ENCODE measurements at places on chromosomes 13 and 19.

GRCh38 chr13:42478531-42479156 is 95.3 kb upstream of the TNFSF11 start:
- DNase-seq = peak; percentile 15

GRCh38 chr19:5820785-5821184 is 15.9 kb downstream of the NRTN start:
- DNase-seq = no peak

DNA sequence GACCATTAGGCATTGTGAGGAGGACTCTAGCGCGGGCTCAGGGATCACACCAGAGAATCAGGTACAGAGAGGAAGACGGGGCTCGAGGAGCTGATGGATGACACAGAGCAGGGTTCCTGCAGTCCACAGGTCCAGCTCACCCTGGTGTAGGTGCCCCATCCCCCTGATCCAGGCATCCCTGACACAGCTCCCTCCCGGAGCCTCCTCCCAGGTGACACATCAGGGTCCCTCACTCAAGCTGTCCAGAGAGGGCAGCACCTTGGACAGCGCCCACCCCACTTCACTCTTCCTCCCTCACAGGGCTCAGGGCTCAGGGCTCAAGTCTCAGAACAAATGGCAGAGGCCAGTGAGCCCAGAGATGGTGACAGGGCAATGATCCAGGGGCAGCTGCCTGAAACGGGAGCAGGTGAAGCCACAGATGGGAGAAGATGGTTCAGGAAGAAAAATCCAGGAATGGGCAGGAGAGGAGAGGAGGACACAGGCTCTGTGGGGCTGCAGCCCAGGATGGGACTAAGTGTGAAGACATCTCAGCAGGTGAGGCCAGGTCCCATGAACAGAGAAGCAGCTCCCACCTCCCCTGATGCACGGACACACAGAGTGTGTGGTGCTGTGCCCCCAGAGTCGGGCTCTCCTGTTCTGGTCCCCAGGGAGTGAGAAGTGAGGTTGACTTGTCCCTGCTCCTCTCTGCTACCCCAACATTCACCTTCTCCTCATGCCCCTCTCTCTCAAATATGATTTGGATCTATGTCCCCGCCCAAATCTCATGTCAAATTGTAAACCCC is 2.8 kb upstream of the CEACAM5 start:
- no peak for DNase-seq

GRCh38 chr19:5864725-5865486 is 5.4 kb downstream of the FUT5 start:
- no peak for DNase-seq

DNA sequence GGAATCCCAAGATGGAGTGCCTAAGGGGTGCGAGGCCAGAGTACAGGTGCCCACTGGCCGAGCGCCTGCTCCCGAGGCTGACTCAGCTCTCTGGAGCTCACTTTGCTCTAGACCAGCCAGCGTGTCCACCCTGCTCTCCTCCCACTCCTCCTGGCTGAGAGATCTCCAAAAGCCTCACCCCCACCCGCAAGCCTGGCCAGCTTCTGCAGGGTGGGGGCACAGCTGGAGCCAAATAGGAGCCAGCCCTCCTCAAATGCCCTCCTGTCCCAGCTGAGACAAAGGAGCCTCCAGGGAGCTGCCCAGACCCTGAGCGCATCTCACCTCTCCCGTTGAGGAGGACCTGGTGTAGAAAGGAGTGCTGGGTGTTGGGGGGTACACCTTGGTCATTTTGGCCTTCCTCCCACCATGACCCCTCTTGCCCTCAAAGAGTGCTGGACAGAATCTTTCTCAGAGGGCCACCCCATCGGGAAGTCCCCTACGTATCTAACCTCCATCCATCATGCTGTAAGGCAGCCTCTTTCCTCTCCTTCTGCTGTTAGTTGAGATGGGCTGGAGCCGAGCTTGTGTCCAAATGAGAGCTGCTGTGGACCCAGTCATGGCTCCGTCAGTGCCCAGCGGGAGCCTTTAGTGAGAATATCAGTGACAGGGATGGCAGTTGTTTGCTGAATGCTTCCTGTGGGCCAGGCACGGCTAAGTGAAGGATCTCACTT is 123.9 kb upstream of the VSTM2B start:
- no peak for DNase-seq

GRCh38 chr13:102191951-102192502 is 209.8 kb downstream of the FGF14 start:
- no peak for DNase-seq

GRCh38 chr13:87087741-87088140 is 583.4 kb upstream of the SLITRK5 start:
- no peak for DNase-seq

DNA sequence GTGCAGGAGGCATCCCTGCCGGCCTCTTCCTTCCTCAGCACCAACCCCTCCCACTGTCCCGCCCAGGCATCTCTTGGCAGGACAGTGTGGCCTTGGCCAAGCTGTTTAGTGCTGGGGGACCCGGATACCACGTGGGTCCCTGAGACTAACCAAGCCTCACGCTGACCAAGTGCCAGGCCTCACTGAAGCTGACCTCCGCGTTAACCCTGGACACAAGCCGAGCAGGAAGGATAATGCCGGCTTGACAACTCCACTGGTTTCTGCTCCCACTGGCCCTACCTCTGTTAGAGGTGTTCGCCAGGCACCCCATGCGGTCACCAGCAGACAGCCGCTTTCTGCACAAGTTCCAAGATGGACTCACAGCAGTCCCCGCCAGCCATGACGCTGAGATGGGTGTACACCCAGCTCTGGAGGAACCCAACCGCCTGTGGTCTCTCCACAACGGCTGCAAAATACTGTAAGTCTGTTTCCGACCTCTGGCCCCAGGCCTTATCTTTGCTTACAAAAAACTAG is 12.4 kb downstream of the GRTP1 start:
- no peak for DNase-seq

- no peak for DNase-seq
These were observed 23.1 kb upstream of the EIF3G start for GRCh38 chr19:10142701-10143375.

DNA sequence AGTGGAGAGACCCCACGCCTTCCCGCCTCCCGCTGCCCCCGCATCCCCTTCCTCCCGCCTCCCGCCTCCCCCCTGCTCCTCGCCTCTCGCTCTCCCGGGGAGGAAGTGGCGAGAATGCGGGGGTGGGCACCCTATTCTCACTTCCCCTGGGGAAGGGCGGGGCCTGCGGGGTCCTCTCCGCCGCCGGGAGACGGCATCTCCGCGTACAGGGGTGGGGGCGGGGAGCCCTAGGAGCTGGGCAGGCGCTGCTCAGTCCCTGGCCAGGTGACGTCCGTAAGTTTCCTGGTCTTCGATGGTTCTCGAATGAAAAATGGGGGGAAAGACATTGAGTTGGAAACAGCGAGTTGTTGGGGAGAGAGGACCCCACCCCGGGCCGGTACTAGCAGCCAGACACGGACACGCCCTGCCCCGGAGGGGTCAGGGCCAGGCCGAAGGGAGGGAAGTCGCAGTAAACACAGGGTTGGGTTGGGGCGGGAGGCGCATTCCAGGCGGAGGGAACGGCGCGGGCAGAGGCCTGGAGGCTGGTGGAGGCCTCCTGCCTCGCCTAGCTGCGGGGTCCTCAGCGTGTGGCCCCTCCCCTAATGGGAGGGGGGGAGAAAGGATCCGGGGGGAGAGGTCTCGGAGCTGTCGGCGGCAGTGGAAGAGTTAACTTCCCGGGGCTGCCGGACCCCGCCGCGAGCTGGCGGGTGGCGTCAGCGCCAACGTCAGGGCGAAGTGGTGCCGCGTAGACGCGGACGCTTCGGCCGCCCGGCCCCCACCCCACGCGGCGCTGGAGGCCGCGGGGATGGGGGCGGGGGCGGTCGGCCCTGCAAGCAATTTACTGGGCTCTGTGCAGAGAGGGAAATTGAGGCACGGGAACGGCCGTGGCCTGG is 10.4 kb upstream of the JUND start:
- DNase-seq = no peak

GRCh38 chr19:14411938-14412245 is 7.2 kb downstream of the DDX39A start:
- no peak for DNase-seq

DNA sequence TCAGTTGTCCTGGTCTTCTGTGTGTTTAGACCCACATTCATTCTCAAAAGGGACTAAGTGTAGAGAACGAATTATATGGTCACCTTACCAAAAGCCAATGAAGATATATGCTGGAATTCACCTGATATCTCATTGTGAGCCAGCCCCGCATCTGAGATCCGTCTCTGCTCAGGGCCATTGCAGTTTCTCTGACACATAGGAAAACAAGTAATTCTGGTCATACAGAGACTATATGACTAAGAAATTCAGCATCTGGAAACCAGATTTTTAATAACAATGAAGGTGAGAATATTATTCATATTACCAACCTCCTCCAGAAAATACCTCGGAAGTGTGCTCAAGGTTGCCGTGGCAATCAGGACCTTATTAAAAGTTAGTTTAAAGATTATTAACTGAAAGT is 278.6 kb upstream of the EDNRB start:
- no peak for DNase-seq

DNA sequence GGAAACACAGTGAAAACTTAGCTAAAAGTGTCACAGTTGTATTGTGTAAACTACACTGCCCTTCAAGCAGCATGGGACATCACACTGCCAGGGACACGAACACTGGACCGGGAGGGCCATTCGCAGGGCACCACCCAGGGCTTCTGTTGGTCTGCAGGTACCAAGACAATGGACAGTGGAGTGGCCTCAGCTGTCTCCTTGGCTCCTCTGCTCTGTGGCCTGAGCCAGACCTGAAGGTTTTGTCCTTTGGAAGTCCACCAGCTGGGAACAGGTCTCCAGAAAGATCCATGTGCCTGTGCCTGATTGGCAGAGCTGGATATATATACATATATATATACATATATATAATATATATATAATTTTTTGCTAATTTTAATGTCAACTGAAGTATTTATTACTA is 149.8 kb downstream of the ZNF536 start:
- DNase-seq = no peak

DNA sequence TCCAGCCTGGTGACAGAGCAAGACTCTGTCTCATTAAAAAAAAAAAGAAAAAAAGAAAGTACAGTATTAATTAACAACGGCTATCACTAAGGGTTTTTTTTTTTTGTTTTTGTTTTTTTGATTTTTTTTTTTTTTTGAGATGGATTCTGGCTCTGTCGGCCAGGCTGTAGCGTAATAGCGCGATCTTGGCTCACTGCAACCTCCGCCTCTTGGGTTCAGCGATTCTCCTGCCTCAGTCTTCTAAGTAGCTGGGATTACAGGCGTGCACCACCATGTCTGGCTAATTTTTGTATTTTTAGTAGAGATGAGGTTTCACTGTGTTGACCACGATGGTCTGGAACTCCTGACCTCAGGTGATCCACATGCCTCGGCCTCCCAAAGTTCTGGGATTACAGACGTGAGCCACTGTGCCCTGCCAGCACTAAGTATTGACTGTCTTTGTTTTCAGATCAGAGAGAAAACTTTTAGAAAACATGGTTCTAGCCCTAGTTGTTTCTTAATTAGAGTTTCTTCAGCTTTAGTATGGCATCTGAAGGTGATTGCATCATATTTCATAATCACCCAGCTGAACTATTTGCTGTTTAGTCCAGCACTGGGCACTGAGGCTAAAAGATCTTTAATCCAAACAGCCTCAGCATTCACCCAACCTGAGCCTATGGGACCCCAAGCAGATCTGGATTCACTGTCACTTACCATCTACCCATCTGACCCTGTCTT is 2.7 kb upstream of the GATAD2A start:
- no peak for DNase-seq

- DNase-seq = no peak
These were observed 56.5 kb downstream of the TDRD3 start for GRCh38 chr13:60453490-60453889.

DNA sequence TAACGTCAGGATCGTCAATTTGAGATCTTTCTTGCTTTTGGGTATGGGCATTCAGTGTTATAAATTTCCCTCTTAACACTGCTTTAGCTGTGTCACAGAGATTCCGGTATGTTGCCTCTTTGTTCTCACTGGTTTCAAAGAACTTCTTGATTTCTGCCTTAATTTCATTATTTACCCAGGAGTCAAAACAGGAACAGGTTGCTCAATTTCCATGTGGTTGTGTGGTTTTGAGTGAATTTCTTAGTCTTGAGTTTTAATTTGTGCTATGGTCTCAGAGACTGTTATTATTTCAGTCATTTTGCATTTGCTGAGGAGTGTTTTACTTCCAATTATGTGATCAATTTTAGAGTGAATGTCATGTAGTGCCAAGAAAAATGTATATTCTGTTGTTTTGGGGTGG is 153.1 kb downstream of the PCDH17 start:
- no peak for DNase-seq

DNA sequence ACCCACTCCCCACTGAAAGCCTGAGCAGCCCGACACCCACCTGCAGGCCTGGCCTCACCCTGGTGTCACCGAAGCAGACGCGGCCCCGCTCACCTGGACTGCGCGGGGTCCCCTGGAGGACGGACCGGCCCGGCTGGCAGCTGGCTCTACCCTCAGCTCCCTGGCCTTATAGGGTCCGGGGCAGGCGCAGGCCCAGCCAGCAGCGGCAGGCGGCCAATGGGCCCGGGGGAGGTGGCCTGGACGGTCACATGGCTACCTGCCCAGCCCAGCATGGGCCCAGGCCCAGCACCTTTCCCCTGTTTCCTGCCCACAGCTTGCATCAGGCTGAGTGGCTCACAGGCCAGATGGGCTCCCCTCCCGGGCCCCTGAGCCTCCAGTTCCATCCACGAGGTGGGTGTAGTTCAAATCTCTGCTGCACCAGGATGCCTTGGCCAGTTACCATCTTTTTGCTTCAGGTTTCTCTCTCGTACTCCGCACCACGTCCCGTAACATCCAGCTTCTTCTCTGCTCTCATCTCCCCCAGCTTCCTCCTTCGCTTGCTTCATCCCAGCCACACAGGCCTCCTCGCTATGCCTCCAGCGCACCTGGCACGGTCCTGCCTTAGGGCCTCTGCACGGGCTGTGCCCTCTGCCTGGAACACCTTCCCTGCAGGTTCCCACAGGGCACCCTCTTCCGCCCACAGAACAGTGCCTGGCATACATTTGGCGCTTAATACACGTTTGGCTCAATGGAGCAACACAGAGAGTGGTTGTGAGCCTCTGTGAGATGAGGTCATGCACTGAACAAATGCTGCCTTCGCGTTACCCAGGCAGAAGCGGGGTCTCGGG is at the start of gene PLIN4:
TSS of gene PLIN4 (minus strand) at position 142 of the 827 bp plus-strand sequence. CDS start 214 bp downstream, outside the sequence.
- no peak for DNase-seq

GRCh38 chr19:42132851-42133528 is 744 bp upstream of the POU2F2 start:
- DNase-seq = no peak
